ENCODE measurements at places on chromosomes 6 and 20.

- DNase-seq: no peak
Measured at GRCh38 chr20:45470937-45471336, 1.4 kb downstream of the WFDC2 start.

- no peak for DNase-seq
Measured at GRCh38 chr6:24195836-24196597, 70.0 kb downstream of the NRSN1 start.

- no peak for DNase-seq
Measured at GRCh38 chr6:18099511-18099910, 23.0 kb downstream of the NHLRC1 start.

DNA sequence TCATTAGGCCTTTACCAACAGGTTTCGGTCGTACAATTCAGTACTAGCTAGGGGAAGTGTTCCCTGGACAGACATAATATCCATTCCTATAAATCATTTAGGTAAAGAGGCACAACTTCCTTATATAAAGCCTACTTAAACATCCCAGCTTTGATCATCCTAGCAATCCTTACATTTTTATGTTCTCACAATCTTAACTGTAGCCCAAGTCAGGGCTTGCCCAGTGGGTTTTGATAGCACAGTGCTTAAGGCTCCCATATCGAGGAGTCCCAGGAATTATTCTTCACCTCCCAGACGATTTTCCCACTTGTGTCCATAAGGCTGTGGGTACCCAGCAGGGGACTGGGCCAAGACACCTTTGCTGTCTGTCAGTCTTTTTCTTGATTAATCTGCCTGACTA is 63.2 kb downstream of the E2F3 start:
- no peak for DNase-seq

GRCh38 chr6:9766240-9766915 is 648.5 kb downstream of the TFAP2A start:
- DNase-seq: no peak

DNA sequence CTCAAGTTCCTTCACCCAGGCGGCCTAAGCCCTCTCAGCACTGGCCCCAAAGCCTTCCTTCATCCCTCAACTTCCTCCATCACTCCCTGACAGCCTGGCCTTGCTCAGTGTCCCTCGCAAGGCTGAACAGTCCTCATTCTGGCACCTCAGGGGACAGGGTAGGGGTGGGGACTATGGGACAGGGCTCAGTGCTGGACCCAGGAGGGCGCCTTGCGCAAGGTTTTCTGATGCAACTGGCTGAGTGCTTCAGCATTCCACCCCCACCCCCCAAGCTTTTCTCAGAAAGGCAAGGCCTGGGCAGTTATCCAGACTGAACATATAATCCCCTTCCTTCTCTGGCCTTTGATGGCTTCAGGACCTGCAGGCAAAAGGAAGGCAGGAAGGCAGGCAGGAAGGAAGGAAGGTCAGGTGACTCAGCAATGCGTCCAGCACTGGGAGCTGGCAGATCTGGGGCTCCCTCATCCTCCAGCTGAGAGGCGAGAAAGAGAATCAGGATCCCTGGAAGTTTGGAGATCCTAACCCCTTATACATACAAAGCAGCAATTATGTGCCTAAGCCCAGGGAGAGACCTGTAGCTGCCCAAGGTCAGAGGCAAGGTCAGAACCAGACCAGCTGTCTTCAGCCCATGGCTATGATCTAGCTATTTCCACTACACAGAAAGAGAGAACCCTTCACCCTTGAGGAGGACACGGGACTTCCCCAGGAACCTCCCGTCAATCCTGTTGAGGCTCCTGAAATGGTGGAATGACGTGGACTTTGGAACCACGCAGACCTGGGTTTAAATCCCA is 8.6 kb upstream of the TRIB3 start:
- DNase-seq: no peak

GRCh38 chr20:57481281-57481711 is 43.6 kb downstream of the CTCFL start:
- DNase-seq: no peak
